NCI-H2029 (cell line): ENCODE measurements at places on chromosomes 4 and X.

DNA sequence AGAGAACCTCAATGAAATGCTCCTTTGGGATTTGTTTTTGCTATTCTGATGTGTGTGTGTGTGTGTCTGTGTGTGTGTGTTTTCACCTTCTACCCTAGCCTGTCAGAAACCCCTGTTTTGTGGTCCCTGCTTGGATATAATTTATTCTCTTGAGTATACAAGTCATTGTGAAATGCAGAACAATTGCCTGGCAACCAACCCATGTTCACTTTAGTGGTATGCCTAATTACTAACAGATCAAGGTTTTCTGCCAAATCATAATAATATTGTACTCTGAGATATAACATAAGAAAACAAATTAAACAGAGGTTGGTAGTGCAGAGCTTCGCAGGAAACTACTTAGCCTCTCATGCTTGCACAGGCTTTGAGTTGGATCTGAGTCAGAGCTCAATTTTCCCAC is 7.0 kb upstream of the TET2 start:
- DNase-seq, result no peak

GRCh38 chrX:8971116-8971515 is 62.8 kb downstream of the FAM9B start:
- no peak for DNase-seq

- no peak for DNase-seq
Observed at GRCh38 chr4:109708990-109709389, 5.7 kb upstream of the CASP6 start.

GRCh38 chr4:161546902-161547301 is 616.9 kb downstream of the FSTL5 start:
- no peak for DNase-seq

- no peak for DNase-seq
Observed at GRCh38 chr4:40990236-40990898, 224.0 kb downstream of the APBB2 start.

DNA sequence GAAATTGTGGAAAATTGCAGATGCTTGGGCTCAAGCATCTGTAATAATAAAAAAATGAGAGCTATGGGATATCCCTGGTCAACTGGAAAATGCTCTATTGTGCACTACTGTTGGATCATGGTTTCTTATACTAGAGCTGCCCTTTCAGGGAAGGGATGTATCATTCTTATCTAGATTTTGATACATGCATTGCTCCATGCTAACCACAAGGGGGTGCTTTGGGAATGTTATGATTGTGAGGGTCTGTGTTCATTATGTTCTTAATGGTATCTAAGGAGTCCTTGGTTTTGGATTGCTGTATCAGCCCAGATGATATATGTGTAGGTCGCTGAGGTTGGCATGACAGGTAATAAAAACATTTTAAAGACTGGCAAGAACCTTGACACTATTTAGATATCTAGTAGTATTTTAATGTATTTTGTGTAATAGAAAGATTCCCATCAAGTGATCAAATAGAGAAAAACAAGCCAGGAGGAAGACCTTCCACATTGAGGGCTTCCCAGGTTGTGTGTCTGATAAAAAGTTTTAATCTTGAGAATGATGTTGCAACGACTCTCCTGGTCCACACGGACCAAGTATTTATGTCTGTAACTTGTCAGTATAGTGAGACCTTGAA is 49.2 kb upstream of the TLR2 start:
- DNase-seq, result no peak

DNA sequence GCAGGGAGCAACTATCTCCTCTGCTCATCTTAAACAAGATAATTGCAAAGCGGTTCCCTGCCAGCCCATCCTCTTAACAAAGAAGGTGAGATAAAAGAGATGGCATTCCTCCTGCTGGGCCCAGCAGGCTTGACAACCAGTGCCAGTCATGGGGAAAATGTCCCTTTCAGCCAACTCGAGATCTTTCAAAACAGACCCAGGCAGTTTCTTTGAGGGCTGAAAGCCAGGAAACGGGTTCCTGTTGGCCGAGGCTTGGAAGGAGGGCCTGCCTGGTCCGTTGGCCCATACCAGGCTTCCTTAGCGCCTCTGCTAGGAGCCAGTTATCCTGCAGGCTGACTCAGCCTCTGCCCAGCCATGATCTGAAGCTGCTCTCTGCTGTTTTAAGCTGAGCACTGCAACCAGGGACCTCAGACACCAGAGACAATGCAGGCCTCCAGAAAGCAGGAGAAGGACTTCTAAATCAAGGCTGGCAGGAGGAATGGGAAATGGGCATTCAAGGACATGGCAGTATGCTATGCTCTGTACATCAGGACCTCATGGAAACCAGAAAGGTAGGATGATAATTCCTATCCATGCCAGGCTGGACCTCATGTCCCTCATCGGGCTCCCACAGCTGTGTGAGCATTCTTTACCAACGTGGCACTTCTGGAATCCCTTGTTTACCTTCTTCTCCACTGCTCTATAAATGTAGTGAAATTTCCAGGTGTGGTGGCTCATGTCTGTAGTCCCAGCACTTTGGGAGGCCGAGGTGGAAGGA is 42.4 kb upstream of the SLC2A9 start:
- peak; percentile 6 for DNase-seq

GRCh38 chr4:157220371-157220881 is at the start of gene GRIA2:
GRIA2 (plus strand) TSS chr4:157220728; CDS start chr4:157221043, 315 bp downstream.
- peak; percentile 29 for DNase-seq

- DNase-seq, result no peak
Observed at GRCh38 chr4:153068751-153069150, 132.6 kb downstream of the FHDC1 start.

DNA sequence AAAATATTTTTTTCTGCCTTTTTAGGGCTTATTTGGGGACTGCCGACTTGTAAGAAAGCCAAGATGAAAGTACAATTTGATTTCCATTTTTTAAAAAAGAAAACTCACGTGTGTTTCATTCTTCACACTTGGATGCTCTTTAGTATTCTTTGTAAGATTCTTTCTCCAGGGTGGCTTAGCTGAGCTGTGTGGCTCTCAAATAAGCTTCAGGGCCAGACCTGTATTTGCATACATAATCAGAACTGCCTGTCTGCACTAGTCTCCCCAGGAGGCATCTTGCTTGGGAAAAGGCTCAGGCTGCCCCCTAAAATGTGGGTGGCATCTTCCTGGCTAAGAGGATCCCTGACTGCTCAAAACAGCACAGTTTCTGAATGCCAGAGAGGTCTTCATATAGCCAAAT is 498.4 kb downstream of the MID1IP1 start:
- DNase-seq, result no peak

GRCh38 chr4:80007745-80008149 is 65.3 kb downstream of the ANTXR2 start:
- DNase-seq, result no peak

DNA sequence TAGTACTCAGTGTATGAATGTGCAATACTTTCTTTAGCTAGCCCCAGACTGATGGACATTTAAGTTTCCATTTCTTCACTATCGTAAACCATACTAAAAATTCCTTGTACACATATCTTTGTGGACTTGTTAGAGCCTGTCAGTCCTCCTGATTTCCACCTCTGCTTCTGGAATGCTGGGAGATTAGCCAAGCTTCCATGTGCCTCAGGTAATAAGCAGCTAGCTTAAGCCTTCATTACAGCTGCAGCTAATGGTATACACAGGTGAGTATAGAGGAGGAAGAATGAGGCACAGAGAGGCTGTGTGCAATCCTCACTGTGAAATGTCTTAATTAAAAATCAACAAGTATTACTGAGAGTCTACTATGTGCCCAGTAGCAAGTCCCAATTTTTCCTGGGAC is 9.8 kb downstream of the SMIM9 start:
- DNase-seq, result no peak

GRCh38 chr4:102219129-102219528 is 126.2 kb downstream of the SLC39A8 start:
- no peak for DNase-seq

GRCh38 chrX:71492231-71493065 is 40.5 kb upstream of the OGT start:
- DNase-seq, result peak; percentile 20

- peak; percentile 27 for DNase-seq
Observed at GRCh38 chr4:48024522-48024921, 8.0 kb downstream of the NIPAL1 start.

DNA sequence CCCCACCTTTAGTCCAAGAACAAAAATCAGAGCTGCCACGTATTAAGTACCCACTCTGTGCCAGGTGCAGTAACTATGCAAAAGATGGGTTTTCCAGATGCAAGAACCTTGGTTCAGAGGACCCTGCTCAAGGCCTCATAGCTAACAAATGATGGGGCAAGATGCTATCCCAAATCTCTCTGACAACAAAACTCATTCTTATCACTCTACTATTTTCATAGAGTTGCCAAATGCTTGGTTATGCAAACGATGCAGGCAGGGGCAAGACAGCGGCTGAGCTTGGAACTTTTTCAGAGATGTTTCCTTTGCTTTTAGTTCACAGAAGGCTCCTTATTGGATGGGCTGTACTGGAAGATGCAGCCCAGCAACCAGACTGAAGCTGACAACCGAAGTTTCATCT is 30.5 kb downstream of the PKD2 start:
- DNase-seq, result no peak

DNA sequence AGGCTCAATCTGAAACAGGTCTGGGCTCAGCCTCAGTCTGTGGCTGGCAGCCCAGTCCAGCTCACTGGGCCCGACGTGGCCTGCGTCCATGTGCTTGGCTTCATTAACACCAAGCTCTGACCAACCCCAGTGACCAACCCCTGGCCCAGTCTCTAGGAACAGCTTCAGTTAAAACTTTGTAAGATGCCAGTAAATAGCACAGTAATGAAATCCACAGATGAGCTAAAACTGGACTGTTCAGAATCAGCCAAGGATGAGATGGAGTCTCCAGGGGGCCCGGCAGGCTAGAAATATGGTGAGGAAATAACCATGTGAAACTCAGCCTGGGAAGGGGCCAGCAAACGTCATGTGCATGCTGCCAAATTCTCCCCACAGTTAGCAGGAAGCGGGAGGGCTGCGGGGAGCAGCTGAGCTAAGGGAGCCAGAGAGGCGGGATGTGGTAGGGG is 37.1 kb upstream of the XPNPEP2 start:
- no peak for DNase-seq

DNA sequence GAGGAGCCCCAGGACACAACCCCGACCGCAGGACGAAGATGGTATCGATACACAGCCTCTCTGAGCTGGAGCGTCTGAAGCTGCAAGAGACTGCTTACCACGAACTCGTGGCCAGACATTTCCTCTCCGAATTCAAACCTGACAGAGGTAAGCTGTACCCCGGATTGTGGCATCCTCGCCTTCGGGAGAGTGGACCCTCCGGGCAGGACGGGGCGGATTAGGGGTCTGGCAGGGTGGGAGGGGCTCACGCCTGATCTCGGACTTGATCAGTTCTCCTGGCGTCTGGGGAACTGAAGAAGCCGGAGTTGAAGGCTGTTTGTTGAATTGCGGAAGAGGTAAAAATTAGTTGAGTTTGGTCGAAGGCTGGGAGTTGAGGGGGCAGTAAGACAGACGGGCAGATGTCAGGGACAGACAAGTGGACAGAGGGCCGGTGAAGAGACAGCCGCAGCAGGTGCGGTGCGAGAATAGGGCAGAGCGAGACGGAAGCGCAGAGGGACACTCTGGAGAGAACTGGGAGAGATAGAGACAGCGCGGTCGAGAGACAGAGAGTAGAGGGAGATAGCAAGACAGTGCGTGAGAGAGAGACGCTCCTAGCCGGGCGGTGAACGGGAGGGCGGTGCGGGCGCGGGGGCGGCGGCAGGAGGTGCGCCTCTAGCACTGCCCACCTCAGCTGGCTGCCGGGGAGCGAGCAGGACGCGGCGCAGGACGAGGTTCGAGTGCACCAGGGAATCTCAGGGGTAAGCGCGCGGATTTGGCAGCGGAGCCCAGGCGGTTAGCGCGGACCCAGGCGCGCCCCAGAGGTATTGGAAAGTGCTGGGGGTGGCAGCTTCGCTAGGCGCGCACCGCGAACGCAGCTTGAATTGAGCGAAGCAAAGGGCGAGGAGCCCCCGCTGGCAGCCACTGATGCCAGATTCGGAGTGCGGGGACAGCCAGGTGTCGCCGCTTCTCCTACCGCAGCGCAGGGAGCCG is 23.9 kb downstream of the ARHGAP36 start:
- no peak for DNase-seq

GRCh38 chr4:73576381-73576780 is 43.9 kb downstream of the RASSF6 start:
- DNase-seq, result no peak

- no peak for DNase-seq
Observed at GRCh38 chr4:87525636-87526295, 3.4 kb downstream of the SPARCL1 start.

DNA sequence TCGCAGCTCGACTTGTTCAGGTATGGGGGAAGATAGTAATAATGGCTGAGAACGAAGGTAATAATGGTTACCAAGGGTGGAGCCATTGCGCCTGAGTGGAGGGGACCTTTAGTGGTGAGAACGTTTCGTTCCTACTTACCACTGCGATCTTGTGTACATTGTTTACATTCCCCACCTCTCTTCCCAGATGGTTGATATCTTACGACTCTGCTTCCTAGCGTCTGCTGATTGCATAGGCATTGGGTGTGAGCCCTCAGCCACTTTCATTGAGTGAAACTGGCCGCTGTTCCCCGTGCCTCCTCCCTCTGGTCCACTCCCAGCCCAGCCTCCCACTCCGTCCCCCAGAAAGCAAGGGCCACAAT is 850 bp downstream of the IGBP1 start:
- peak; percentile 1 for DNase-seq

DNA sequence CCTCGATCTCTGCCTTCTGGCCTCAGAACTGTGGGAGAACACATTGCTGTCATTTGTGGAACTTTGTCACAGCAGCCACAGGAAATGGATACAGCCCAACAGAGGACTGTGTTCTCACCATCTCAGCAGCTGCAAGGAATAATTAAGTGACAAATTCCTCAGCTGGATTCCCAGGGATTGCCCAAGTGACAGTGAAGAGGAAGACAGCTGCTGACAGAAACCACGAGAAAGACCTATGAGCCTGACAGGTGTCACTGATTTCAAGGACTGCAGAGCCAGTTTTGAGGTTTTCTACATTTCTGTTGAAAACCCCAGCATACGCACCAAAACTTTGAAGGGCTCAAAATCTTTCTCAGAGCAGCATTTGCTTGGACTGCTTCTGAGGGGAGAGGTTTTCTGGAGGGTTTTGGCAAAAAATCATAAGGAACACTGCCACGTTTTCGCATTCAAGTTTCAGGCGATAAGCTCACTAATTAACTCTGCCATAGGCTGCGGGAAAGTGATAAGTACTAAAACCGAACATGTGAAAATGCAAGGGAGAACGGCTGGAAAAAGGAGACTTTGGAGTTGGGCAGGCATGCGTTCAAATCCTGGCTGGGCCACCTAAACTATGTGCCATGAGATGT is 88.8 kb downstream of the DRD5 start:
- DNase-seq, result no peak

DNA sequence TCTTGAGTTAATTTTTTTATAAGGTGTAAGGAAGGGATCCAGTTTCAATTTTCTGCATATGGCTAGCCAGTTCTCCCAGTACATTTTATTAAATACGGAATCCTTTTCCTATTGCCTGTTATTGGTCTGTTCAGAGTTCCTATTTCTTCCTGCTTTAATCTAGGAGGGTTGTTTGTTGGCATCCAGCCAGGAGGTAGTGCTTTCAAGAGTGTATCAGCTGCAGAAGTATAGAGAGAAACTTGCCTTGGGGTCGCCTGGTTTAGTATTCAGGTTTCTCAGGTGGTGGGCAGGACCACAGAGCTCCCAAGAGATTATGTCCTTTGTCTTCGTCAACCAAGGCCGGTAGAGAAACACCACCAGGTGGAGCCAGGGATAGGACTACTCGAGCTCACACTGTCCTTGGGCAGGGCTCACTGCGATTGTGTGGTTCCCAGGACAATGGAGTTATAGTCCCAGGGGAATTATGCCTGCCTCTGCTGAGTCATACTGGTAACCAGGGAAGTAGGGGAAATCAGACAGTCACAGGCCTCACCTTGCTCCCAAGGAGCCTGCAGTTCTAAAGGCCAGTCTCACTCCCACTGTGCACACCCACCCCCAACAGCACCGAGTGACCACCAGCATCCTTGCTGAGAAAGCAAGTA is 168.1 kb downstream of the VSIG4 start:
- no peak for DNase-seq
